T-helper 2 cell (primary cell): ENCODE measurements at places on chromosomes 5 and 9.

- no peak for DNase-seq
Observed at GRCh38 chr9:114205171-114206015, 50.1 kb downstream of the COL27A1 start.

- no peak for DNase-seq
Observed at GRCh38 chr5:119072496-119072895, 1.6 kb downstream of the DMXL1 start.

- DNase-seq, result no peak
Observed at GRCh38 chr5:93462916-93463315, 118.1 kb downstream of the NR2F1-AS1 start.

DNA sequence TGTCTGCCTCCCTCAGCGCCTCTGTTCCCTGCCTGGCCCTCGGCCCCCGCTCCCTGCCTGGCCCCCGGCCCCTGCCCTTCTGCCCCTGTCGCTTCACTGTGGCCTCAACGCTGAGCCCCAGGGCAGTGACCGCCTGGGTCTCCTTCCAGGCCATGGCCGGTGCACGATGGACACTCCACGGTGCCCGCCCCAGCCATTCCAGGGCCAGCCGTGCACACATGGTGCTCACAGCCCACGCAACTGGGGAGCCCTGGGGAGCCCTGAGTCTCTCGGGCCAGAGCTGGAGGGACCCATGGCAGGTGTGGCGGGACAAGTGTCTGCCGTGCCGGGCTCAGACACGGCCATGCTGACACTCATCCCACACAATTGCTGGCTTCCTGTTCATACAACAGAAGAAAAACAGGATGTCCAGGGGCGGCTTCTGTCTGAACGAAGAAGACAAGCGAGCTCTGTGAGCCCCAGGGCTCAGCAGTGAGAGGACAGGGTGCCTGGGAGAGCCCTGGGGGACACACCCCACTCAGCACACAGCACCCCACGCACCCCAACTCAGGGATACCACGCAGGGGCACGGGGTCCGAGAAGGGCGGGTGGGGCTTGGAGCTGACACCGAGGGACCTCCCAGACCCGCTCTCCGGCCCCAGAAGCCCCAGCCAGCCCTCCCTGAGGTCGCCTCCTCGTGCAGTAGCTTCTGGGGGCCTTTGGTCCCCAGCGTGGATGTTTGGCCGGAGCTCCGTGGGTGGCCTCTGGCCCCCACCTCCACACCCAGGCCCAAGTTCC lies 35.7 kb downstream of the EXD3 start:
- no peak for DNase-seq

GRCh38 chr9:89738137-89738932 lies 133.5 kb downstream of the GADD45G start:
- DNase-seq, result no peak

DNA sequence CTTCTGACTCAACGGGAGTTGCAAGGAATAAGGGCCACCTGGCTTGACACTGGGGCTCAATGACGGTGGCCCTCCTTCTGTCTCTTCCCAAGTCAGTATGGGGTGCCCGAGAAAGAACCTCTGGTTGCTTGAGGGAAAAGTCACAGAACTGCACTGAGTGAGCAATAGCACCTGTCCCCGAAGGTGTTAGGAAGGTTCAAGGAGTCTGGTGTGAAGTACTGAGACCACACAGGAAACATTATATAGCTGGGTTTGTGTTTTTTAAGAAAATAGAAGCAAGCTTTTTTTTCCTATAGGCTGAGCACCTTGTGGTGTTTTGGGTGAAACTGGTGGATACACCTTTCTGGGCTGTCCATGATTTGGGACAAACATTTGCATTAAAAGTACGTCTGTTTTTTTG lies 62.9 kb downstream of the SPIN1 start:
- DNase-seq, result no peak

DNA sequence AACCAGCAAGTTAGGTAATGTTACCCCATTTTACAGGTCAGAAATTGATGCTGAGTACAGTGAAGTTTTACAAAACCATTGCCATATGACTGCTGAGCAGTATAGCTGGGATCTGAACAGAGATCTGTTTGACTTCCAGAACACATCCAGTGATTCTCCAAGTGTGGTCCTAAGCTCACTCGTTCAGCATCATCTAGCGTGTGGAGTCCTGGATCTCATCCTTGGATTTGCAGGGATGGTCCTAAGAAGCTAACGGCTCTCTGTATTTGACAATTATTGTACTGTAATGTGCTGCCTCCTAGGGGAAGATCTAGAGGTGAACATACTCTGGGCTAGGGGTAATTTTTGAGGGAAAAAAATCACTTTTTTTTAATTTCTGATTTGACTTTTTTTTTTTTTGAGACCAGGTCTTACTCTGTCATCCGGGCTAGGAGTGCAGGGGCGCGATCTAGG lies 1.4 kb downstream of the SLC26A2 start:
- no peak for DNase-seq

GRCh38 chr5:127101533-127101932 lies 28.2 kb upstream of the C5orf63 start:
- DNase-seq, result no peak

DNA sequence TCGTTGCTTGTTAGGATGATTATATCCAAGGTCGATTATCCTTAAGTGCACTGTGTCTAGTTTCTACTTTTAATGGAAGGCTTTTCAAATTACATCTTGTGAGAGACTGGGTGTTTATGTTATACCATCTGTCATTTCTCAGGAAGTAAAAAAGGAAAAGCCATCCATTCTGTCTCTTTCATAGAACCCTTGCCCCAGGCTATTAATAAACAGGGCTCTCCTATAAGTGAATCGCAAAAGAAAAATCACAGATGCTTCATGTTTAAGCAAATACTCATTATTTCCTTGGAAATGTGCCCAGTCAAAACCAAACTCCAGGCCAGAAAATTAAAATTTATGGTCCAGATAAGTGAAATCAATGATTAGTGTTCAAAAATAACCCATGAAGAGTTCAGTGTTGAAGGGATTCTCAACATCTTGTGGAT lies 58.1 kb downstream of the STARD4 start:
- DNase-seq, result no peak

- no peak for DNase-seq
Observed at GRCh38 chr9:36818242-36818938, 215.7 kb downstream of the PAX5 start.

DNA sequence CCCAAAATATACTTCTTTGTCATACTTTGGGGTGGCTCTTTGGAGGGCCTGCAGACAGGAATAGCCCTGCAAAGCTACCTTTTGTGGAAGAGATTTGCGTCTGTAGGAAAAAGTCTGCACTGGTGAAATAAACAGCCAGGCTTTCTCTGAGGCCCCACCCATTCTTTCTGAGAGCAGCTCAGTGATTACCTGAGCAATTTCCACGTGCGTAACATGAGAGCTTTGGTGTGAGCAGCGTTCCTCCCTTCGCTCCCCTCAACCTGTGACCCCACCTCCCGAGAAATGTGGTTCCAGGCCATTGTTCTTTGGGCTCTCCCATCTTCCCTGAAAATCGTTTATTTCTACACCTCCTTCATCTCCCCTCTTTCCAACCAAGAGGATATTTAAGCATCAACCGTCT lies 23.8 kb upstream of the FBP1 start:
- no peak for DNase-seq

DNA sequence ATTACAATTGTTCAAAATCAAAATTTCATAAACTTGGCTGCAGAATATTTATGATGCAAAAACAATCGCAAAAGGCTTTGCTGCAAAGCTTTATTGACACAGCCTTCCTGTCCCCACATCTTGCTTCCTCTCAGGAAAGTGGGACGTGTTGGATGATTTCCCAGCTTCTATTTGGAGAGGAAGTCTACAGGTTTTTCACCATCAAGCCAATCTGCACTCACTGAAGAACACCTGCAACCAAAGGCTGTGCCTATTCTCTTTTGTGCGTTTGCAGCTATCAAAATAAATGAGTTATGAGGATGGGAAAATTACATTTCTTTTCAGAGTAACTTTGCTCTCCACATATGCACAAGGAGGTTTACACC lies 214.4 kb downstream of the PLK2 start:
- no peak for DNase-seq

DNA sequence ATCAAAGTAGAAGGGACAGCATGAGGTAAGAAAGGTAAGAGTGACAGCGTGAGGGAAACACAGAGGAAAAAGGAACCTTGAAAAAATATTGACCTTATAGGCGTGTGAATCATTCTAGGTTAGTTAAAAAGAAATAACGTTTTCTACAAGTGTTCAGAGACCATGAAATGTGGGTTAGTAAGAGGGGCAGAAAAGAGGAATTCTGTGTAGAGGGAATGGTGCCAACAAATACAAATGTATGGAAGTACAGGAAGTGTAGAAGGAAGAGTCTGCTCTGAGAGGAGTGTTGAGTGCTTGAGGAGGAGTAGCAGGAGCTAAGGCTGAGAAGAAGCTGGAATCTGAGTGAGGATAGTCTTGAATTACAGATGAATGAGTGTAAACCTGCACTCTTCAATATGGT lies 418.6 kb upstream of the RIOK2 start:
- DNase-seq, result no peak

DNA sequence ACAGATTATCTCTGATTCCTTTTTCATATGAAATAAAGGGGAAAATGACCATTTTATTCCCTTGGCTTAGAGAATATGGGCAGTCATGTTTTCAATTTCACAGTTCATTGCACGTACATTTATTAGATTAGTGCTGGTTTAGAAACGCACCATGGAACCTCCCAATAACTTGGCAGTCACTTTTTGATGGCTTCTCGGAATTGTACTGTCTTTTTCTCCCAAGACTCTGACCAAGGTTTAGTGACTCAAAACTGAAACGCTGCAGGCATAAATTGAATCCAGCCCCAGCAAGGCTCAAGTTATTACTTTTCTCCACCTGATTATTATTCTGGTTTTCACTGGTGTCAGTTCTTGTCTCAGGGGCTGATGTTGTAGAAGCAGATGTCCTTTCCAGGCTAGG lies 55.6 kb upstream of the EGFLAM start:
- no peak for DNase-seq

- DNase-seq, result no peak
Observed at GRCh38 chr9:69044240-69045219, 9.0 kb downstream of the FXN start.

DNA sequence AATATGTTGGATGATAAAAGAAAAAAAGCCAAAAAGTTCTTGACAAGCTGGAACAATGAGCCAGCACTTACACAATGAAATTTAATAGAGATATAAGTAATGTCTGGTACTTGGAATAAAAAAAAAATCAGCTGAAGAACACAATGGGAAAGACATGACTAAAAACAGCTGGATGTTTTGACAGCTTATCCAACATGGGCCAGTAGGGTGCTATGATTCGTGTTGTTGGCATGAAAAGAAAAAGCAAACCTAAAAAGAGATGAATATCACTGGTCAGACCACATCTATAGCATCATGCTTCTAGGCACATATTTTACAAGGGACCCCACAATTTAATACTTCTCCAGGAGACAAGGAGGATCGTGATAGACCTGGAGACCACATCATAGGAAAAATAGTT lies 175.3 kb downstream of the ARL15 start:
- no peak for DNase-seq

DNA sequence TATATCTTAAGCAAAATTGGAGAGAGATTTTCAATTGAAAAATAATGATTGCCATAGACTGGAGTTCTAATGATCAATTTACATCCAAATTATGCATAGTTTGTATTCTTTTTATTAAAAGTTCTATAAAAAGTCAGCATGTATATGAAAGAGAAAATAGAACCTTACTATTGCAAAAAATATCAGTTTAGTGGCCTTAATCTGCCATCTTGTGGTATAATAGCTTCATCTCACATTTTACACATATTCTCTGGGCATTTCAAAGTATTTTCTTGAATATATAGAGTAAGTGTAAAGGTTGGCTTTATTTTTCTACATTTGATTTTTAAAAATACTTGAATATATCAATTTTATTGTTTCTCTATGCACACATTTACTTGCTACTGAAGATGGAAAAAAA lies 1858.6 kb upstream of the CDH9 start:
- no peak for DNase-seq

GRCh38 chr5:131505237-131505908 lies 129.7 kb downstream of the RAPGEF6 start:
- DNase-seq, result no peak

GRCh38 chr5:97838214-97838613 lies 655.2 kb upstream of the RIOK2 start:
- no peak for DNase-seq

- DNase-seq, result no peak
Observed at GRCh38 chr5:78670701-78671269, 22.2 kb upstream of the LHFPL2 start.

DNA sequence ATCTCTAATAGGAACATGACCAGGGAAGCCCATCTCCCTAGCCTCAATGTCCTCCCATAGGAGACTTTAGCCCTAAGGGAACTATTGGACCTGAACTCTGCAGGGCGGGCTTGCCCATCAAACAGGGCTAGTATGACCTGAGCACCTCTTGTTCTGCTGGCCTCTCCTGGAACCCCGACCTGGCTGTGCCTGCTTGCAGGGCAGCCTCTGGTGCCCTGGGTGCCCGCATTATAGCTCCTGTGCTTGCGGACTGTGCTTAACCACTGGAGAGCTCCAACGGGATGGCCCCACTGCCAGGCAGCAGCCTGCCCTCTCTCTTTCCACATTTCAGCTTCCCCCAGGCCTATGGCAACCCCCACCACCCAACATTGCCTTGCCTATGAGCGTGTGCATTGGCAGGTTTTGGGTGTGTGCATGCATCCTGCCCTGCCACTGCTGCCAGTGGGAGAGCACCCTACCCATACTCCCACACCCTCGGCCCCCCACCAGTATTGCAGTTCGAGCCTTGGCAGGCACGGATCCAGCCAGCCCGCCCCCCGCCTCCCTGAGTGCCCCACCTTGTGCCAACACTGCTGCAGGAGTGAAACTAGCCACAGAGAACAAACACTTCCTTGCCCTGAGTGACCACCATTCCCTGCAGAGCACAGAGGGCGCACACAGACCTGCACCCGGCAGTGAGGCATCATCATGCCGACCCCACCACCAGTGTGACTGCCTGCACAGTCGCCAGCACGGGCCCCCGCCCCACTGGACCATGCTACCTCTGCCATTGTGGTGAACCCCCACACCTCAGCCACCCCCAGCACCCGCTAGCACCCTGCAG lies 1123.8 kb upstream of the CDH6 start:
- no peak for DNase-seq

DNA sequence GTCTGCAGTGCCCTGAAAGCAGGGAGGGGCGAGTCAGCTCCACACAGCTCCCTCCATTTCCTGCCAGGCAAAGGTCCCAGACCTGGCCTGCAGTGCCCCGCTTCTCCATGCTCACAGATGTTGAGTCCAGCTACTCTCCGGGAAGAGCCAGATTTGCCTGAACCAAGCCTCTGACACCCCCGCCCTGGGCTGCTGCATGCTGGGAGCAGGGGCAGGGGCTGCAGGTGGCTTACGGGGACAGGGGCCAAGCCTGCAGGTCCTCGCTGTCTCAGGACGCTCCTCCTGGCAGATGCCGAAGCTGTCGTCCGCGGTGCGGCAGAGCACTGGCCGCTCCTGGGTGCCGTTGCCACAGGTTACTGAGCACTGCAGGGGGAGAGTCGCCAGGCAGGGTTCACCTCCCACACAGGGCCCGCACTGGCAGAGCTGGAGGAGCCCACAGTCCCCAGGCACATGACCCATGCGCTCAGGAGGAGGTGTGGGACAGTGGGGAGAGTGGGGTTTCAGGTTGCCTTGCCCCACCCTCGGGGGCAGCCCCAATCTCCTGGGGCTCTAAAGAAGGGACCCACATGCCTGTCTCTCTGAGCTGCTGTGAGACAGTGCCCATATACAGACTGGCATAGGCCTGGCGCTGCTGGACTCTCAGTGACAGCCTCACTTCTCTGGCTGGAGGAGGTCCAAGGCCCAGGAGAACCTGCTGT lies 62.4 kb downstream of the ZNF354C start:
- DNase-seq, result no peak
